ENCODE measurements at places on chromosomes 4 and X. TPM values are rescaled to one million over a fixed set of nuclear protein-coding genes. Genes with fewer than 3 reads are reported as not detected.

TLR8 gene
- total RNA-seq = not detected

SHROOM4 gene
- not detected for total RNA-seq

EPGN gene
- not detected for total RNA-seq

TMEM271 gene
- not detected for total RNA-seq

AKAP4 gene
- not detected for total RNA-seq

PARM1 gene
- total RNA-seq = 0.60 TPM

SPATA4 gene
- 0.14 TPM for total RNA-seq
